HS-27A (cell line): ENCODE measurements at places on chromosomes 16 and 17.

DNA sequence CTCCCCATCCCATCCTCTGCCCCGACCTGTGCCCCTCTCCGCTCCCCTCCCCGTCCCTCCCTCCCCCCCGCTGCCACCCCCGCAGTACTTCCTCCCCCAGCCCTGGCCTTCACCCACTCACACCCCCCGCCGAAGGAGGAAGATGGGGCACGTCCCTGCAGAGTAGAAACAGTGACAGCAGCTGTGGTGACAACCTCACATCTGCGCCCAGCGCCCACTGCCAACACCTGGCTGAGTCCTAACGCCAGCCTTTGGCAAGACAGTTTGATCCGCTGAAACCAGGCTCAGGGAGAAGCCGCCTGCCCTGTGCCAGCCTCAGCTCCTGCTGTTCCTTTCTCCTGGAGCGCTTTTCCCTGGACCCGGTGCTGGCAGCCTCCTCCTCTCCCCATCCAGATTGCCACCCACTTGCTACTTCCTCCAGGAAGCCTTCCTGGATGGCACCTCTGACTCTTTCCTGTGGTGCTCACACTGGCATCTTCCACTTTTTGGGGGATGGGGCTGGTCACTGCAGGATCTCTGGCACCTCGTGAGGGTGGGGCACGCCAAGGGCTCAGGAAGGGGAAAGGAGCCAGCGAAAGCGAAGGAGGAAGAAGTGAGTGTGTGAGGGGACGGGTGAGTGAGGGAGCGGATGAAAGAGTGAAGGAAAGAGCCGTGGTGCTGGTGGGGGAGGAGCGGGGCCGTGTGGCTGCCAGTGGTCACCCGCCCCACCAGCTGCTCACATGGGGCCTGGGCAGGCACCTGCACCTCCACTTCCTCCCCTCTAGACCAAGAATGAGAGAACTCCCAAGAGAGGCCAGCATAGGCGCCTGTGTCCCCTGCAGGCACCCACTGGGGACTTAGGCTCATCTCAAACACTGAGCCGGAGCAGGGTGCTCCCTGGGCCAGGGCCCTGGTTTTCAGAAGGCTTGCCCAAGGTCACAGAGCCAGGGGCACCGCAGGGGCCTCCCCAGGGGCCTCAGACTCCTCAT, 27.0 kb downstream of the ZFPM1 start:
- DNase-seq: no peak

DNA sequence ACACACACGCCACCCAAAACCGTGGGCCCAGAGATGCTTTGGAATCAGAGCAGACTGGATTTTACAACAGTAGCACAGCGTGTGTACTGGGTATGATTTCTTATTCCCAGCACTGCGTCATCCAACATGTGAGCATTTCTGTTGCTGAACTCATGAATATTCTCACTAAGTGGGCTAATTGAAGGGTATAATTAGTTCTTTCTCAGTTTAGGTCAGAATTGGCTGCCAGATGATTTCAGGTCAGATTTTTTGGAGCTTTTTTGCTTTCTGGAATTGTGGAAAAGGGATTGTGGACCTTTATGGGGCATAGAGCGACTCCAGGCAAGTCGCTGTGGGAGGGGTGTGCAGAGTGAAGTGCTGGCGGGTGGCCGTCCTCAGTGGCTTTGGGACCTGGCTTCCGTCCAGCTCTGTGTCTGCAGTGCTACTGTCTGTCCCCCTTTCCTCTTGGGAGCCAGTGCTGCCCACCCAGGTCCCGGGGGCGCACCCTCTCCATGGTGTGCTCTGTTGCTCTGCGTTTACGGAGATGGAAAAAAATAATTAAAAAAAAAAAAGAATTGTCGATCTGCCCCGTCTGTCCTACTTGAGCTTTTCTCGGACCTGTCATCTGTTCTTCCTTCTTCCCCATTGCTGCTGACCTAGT, 25.0 kb downstream of the FOXK2 start:
- no peak for DNase-seq

- no peak for DNase-seq
Observed at GRCh38 chr16:5005916-5006315, 27.8 kb downstream of the NAGPA start.

DNA sequence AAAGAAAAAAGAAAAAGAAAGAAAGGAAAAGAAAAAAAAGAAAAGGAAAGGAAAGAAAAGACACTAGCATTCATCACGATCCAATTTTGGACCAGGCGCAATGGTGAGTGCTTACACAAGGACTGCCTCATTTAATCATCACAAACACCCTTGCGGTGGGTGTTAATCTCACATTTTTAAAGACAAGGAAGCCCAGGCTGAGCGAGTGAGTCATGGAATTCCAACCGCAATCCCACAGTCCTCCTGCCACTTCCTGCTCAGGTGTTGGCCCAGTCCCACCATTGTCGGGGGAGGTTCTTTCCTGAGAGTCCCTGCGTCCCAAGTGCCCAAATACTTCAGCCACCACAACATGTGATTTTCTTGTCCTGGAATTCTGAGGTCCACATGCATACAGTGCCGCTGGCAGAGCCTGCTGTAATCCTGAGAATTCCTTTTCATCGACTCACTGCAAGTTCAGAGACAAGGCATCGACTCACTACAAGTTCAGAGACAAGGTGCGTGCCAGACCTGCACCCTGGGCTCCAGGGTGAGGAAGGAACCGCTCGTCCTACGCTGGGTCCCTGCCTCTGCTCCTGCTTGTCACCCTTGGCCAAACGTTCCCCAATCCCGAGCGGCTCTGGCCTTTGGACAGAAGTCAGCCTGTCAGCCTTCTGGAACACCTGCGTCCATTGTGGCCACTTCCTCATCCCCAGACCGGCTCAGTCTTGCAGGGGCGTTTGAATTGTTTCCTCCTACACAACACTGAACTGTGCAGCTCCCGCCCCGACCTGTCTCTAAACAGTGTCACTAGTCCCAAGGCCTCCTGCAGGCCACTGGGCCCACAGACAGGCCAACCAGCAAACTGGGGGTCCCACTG, 5.8 kb downstream of the ZG16B start:
- peak; percentile 98 for DNase-seq

- DNase-seq: no peak
Observed at GRCh38 chr17:56792267-56792666, 41.5 kb downstream of the C17orf67 start.

- no peak for DNase-seq
Observed at GRCh38 chr17:71011391-71011790, 842.1 kb downstream of the KCNJ2 start.

DNA sequence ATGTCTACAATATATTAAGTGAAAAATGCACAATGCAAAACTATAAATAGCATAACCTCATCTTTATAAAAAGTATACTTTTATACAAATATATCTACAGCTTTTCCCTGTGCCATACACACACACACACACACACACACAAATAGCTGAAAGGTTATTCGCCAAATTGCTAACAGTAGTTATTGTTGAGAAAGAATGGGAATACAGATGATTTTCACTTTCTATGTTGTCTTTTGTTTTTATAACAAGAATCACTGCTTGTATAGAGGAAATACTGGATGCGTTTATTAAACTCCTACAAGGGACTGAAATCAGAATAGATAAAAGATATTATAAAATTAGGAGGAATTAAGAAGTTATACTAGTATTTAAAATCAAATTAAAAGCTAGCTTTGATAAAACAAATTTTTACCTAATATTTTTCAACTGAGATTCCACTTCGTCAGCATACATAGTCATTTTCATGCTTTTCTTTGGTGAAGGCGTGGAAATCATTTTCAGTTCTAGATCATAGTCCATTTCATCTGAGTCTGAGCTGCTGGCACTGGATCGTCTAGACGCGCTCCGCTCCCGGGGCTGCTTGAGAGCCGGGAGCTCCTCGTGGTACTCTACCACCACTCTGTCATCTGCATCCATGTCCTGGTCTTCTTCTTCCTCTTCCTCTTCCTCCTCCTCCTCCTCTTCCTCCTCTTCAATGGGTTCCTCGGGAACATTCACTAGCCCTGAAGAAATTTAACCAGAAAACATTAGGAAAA, 17.0 kb upstream of the ITGAE start:
- no peak for DNase-seq

- no peak for DNase-seq
Observed at GRCh38 chr17:74712301-74712700, 422 bp downstream of the CD300LF start.

GRCh38 chr17:81365148-81365600, 30.1 kb upstream of the BAHCC1 start:
- no peak for DNase-seq

DNA sequence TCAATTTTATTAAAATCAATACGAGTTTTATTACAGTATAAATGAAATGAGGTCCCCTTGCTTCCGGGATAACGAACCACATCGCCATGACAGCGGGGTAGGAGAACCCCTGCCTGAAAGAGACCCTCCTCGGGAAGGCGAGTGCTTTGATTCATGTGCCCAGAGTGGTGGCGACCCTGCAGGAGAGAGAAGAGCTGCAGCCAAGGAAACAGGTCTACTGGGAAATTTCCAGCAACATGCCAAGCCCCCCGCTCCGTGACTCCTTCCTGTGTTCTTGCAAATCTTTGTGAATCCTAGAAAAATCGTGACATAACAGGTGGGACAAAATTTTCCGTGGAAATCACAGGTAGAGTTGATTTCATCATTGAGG, 162.5 kb downstream of the WSCD1 start:
- no peak for DNase-seq

DNA sequence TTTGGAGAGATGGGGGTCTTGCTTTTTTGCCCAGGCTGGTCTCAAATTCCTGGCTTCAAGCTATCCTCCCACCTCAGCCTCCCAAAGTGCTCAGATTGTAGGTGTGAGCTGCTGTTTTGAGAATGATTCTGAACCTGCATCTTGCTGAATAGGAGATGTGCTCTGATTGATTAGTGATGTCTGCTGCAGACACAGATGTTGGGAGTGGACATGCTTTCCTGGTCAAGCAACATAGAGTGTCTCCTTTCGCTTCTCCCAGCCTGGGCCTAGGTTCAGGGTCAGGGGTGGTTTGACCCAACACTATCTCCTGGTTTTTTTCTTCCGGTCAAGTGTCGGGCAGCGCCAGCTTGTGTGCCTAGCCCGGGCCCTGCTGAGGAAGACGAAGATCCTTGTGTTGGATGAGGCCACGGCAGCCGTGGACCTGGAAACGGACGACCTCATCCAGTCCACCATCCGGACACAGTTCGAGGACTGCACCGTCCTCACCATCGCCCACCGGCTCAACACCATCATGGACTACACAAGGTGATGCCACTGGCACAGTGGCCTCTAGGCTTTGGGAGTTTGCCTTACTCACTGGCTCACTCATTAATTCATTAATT, 85.2 kb downstream of the ABCC6 start:
- no peak for DNase-seq

- peak; percentile 19 for DNase-seq
Observed at GRCh38 chr16:83779886-83780285, 27.9 kb upstream of the HSBP1 start.
